Left colon (tissue), 2 donors: ENCODE measurements at places on chromosomes 16 and 17. TPM values are rescaled to one million over a fixed set of nuclear protein-coding genes. Genes with fewer than 3 reads are reported as not detected.

ITGB3 gene
- total RNA-seq, result 3.2 TPM

TLCD3A gene
- total RNA-seq, result 11.3 TPM

- DNase-seq, result no peak
Observed at GRCh38 chr17:66720027-66720426, 114.9 kb upstream of the CACNG5 start.

GRCh38 chr17:29747660-29748059, 124.9 kb upstream of the CORO6 start:
- DNase-seq, result no peak

DNA sequence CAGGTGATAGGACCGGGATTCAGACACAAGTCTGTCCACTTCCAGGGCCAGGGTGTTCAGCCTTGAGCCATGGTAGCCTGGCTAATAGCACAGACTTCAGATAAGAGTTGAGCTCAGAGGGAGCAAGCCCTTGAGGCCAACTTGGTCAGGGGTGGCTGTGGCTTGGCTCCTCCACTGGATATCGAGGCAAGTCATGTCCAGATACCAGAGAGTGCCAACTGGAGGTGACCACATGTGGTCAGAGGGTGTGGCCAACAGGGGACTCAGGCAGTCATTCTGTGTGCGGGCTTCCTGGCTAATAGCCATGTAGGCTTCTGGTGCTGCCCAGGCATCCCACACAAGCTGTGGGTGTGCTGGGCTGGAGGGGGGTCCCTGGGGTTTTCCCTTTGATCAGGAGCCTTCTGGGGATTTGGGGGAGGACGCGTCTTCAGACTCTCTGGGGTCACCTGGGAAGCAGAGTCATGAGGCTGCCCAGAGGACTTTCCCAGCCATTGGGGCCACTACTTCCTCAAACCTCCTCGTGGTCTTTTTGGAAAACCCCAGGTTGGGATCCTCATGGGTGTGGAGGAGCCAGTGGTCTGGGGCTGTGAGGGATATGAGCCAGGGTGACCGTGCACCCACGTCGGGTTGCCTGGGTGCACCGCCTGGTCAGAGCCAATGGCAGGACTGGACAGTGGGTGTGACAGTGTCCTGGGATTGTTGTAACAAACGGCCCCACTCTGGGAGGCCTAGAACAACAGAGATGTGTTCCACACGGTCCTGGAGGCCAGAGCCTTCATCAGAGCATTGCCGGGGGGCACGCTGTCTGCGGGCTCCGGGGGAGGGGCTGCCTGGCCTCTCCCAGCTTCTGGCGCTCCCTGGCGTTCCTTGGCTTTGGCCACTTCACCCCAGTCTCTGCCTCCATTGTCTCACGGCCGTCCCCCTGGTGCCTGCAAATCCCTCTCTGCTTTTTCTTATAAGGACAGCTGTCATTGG, 25.0 kb downstream of the COX4I1 start:
- DNase-seq, result no peak

- DNase-seq, result no peak
Observed at GRCh38 chr16:8554881-8555280, 35.4 kb downstream of the TMEM114 start.

DNA sequence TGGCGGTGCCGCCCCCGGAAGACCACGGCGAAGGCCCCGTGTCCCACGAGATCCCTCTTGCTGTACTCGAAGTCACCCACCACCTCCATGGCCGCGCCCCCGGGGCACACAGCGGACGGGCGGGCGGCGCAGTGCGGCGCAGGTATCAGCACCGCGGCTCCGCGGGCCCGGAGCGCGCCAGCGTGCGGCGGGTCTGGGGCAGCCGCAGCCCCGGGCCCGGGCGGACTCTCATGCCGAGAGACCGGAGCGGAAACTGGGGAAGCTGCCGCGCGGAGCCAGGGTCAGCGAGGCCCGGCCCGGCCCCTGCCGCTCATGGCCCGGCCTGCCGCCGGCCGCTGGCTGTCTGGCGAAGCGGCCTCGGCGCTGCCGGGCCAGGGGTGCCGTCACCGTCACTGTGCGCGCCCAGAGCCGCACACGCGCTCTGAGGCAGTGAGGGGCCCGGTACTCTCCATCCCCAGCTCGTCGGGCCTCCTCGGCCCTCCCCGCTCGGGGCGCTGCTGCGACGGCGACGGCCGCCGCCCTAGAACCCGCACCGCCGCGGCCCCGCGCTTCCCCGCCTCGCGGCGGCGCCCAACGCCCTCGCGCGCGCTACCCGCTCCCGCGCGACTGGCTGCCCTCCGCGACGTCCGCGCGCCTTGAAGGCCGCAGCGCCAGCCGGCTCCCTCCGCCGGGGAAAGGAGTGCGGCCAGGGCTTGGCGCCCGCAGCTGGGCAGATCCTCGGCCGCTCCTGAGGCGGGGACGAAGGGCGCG, at the start of gene ULK2:
Gene ULK2, minus strand, starts transcription at position 608 of the 750 bp plus-strand sequence. Its CDS starts 519 bp downstream, at position 89.
- DNase-seq, result peak; percentile 57

GRCh38 chr17:8473451-8474192, 37.9 kb downstream of the NDEL1 start:
- no peak for DNase-seq

DNA sequence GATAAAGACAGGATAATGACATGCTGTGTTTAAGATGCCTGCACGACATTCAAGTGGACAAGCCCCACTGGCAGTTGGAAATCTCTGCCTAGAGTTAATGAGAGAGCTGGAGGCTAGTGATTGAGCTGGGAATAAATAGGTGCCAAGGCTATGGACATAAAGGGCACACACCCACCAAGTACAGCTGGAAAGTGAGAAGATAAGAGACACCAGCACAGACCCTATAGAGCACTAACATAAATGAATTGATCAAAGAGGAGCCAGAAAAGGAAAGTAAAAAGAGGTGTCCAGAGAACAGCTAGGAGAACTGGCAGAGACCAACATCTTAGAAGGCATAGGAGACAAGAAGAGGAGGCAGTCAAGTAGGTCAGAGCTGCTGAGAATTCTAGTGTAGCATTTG, 101.2 kb downstream of the YPEL2 start:
- no peak for DNase-seq

- DNase-seq, result no peak
Observed at GRCh38 chr17:59542960-59543635, 22.3 kb upstream of the DHX40 start.

METTL9 gene
- 69.1 TPM for total RNA-seq
